ENCODE measurements at places on chromosomes 13 and 19.
A peak's percentile ranks its signal among the peaks of the same experiment; 100 is the strongest.

DNA sequence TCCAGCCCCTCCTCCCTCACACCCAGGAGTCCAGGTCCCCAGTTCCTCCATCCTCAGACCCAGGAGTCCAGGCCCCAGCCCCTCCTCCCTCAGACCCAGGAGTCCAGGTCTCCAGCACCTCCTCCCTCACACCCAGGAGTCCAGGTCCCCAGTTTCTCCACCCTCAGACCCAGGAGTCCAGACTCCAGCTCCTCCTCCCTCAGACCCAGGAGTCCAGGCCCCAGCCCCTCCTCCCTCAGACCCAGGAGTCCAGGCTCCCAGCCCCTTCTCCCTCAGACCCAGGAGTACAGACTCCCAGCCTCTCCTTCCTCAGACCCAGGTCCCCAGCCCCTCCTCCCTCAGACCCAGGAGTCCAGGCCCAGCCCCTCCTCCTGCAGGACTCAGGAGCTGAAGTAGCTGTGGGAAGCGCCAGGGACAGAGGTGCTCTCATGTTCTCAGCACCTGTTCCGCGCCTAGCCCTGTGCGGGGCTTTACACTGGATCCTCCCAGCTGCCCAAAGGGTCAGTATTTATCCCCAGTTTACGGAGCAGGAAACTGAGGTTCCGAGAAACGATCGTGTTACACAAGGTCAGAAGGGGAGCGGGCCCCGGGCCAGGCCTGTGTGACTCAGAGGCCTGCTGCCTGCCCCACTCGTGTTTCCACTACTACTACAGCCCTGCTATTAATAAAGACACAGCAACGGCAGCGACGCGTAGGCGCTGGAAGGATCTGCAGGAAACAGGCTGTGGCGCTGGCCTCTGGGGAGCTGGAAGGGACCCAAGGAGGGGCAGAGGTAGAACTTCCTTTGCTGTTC lies 1.7 kb upstream of the SBK3 start:
- peak; percentile 4 for DNase-seq

- DNase-seq: no peak
Measured at GRCh38 chr13:41565216-41565615, 107.9 kb downstream of the RGCC start.

DNA sequence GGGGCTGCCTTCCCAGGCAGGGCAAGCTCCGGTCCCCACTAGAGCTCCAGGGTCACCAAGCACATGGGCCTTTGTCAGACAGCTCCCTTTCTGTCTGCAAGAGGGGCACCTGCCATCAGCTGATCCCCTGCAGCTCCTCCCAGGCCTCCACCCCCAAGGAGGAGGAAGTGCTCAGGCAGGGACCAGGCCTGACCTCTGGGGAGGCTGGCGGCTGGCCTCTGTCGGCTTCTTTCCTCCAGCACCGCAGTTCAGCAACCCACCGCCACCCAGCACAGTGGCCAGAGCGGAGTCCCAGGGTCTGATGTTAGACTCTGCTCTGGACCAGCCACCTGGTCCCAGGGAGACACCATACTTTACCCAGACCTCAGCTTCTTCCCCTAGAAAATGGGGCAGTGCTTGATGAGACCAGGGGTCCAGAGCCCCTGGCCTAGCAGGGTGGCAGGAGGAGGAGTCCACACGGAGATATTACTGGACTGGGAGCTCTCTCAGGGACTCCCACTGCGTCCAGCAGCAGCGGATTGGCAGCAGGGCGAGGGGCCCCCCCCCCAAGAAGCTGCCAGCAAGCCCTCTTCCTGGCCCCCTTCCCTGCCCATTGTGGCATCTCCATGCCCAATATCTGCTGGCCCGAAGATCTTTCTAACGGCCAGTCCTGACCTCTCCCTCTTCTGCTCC lies 24.1 kb downstream of the NKPD1 start:
- no peak for DNase-seq

GRCh38 chr19:7197760-7198696 lies 96.2 kb downstream of the INSR start:
- DNase-seq: peak; percentile 92

- DNase-seq: no peak
Measured at GRCh38 chr19:30856786-30857185, 484.6 kb downstream of the ZNF536 start.

- no peak for DNase-seq
Measured at GRCh38 chr13:91661692-91662490, 263.5 kb downstream of the GPC5 start.

- DNase-seq: peak; percentile 18
Measured at GRCh38 chr19:19319732-19320360, 463 bp downstream of the SUGP1 start.

- no peak for DNase-seq
Measured at GRCh38 chr13:110426735-110427134, 119.7 kb downstream of the COL4A2 start.

DNA sequence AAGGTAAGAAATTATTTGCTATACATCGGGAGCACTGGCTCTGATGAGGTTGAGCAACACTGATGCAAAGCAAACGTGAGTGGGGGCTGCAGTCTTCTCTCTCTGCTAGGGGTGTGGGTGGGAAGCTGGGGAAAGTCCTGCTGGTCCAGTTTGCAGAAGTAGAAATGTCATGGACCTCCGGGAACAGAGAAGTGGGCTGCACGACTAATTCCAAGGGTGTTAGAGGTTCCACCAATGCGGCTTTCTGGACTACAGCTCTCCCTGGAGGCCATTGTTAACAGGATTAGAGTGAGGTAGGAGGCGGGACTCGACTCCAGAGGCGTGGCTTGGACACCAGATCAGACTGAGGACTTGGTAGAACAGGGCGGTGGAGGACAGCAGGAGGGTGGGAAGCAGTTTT lies 5.7 kb upstream of the FBXO27 start:
- peak; percentile 27 for DNase-seq

- no peak for DNase-seq
Measured at GRCh38 chr13:98440390-98441055, 136.4 kb downstream of the STK24 start.

DNA sequence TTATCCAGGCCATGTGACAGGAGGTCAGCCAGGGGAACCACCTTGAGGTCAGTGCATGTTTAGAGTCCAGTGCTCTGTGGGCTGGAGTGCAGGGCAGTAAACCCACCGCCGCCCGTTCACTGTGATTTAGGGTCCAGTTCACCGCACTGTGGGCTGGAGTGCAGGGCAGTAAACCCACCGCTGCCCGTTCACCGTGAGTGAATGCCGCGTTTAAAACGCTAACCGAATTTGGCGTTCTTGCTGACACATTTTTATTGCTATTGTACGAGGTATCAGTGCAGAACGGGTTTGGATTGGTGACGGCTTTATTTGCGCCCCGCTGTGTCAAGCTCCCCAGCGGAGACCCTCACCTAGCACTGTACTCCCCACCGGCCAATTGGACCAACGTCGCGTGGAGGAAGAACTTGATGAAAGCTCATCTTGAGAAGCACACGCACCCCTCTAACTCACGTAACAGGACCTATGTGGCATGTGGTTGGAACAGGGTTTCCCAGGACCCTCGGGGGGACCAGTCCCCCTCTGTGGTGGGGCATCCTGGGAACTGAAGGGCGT lies 27.9 kb downstream of the C13orf46 start:
- DNase-seq: no peak

DNA sequence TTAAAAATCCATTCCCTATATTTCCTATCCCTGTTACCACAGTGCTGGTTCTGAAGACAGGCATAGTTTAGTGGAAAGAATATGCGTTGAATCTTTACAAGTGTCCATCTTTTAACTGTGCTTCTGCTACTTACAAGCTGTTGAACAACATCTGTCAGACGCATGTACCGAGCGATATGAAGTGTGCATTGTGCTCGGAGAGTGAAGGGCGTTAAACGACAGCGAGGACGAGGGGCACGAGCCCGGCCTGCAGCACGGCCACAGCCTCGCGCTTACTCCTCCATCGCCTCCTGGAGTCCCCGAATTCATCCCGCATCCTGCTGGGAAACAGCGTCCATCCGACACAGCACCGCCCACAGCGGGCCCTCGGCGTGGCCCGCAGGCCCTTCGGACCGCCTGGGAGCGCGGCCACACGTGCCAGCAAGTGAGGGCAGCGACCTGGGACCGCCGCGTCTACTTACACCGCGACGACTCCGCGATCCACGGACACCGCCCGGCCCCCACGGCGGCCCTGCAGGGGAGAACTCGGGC lies 514 bp downstream of the PCID2 start:
- DNase-seq: peak; percentile 24

DNA sequence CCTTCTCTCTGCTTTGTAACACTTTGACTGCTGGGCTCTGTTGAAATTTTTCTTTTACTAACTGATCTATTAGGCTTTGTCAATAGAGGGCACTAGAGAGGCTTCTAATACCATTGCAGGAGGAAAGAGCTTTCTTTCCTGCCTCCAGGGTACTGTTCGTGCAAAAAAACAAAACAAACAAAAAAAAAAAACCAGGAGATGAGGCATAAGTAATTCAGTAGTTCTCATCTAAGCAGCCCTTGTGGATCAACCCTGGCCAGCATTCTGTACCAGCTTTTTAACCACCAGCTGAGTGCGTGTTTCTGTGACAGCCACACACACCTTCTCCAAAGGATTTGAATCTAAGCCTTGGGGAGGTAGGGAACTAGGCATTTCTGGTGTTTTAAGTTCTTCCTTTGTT lies 1707.6 kb upstream of the SLC10A2 start:
- no peak for DNase-seq

DNA sequence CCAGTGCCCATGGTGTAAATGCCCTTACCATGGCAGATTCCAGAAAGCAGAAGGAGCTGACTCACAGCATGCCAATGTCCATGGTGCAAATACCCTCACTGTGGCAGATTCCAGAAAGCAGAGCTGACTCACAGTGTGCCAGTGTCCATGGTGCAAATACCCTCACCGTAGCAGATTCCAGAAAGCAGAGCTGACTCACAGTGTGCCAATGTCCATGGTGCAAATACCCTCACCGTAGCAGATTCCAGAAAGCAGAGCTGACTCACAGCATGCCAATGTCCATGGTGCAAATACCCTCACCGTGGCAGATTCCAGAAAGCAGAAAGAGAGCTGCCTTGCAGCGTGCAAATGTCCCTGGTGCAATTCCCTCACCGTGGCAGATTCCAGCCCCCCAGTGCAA lies 163.8 kb upstream of the SOX1 start:
- DNase-seq: no peak

- DNase-seq: no peak
Measured at GRCh38 chr19:4660993-4661392, 9.1 kb downstream of the MYDGF start.

DNA sequence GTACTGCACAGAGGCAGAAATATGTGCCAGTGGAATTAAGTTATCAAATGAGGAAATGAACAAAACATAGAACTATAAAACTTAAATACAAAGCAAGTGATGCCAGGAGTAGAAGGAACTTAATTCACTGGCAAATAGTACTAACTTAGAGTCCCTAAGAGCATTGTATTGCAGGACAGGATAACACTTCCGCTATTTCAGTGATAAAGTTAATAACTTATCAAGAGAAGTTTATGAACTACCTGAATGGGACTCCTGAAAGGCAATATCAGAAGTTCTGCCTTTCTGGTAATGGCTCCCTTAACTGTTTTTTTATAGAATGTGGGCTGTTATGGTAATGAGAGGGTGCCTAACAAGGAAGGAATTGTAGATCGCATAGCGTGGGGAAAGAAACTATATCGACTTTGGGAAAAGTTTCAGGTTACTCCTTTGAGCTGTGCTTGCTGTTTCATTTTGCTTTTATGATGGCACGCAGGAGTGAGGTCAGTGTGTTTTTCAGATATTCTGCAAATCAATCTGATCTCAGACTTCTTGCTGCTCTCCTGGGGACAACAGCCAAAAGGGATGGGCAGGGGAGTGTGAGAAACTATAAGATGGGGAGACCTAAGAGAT lies 95.3 kb upstream of the MLNR start:
- DNase-seq: no peak

- DNase-seq: no peak
Measured at GRCh38 chr19:16957151-16957701, 68.4 kb downstream of the F2RL3 start.

DNA sequence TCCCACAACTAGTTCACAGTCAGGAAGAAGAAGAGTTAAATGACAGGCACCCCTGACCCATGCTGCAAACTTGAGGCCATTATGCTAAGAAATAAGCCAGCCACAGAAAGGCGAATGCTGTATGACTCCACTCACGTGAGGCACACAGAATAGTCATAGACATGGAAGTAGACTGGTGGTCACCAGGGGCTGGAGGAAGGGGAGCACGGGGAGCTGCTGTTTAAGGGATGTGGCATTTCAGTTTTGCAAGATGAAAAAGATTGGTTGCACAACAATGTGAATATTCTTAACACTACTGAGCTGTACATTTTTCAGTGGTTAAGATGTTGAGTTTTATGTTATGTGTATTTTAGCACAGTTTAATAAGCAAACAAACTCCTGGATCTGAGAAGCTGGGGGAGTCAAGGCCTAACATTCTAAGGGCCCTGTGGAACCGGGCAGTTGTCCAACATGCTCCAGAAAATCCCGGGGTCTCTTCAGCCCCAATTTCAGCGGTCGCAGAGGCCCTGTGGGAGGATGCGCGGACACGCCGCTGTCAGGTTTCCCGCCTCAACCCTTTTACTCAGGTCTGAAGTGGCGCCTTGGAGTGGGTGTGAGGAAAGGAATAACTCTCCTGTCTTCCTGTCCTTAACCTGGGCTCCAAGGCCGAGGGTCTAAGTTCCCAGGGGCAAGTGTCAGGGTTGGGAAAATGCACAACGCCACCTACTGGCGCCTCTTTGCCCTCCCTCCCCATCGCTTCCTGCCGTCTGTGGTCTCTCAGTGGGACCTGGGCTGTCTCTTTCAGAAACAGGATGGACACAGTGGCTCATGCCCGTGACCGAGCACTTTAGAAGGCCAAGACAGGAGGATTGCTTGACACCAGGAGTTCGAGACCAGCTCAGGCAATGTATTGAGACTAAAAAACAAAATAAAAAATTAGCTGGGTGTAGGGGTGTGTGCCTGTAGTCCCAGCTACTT lies 4.4 kb upstream of the TMEM272 start:
- peak; percentile 56 for DNase-seq

DNA sequence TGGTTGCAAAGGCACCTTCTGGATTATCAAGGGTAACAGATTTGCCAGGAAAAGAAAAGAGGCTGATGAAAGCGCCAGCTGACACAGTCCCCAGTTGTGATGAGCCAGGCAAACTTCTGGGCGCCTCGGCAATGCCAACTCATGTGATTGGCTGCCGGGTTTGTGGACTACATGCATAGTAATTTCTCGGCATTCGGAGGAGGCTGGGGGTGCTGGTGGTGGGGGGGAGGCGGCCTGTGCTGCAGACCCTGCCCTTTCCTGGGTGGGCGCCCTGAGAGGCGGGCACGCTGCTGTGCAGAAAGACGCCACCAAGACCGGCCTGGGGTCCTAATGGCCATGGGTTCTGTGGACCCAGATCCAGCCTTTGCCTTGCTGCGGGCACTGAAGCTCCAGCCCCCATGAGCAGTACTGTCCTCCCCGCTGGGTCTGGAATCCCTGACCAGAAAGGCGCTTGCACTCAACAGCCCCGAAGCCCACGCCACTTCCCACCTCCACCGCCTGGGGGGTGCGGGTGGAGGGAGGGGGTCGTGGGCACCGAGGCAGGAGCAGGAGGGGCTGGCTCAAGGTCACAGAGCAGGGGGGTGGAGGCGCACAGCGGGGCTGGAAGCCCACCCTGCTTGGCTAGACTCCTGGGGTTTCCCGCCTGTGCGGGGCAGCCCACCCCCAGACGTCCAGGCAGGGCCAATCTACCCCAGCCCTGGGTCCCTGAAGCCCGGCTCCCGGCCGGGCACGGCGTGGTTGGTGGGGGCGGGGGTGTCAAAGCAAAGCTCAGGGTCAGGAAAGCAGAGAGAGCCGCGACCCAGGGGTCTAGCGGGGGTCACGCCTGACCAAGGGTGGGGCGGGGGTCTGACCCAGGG lies 1.0 kb downstream of the DIRAS1 start:
- DNase-seq: peak; percentile 36
